ENCODE measurements at places on chromosomes 4 and X.

DNA sequence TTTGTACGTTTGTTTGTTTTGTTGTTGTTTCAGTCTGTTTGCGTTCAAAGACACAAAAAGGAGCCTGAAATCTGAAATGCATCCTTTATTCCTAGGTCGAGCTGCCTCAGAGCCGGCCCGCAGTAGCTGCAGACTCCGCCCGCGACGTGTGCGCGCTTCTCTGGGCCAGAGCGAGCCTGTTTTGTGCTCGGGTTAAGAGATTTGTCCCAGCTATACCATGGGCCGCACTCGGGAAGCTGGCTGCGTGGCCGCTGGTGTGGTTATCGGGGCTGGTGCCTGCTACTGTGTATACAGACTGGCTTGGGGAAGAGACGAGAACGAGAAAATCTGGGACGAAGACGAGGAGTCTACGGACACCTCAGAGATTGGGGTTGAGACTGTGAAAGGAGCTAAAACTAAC is 2.4 kb downstream of the ARMCX1 start:
- DNase-seq: no peak

GRCh38 chr4:20091781-20092180 is 159.9 kb upstream of the SLIT2 start:
- DNase-seq: no peak

- no peak for DNase-seq
Observed at GRCh38 chr4:127416115-127416514, 216.6 kb upstream of the INTU start.

DNA sequence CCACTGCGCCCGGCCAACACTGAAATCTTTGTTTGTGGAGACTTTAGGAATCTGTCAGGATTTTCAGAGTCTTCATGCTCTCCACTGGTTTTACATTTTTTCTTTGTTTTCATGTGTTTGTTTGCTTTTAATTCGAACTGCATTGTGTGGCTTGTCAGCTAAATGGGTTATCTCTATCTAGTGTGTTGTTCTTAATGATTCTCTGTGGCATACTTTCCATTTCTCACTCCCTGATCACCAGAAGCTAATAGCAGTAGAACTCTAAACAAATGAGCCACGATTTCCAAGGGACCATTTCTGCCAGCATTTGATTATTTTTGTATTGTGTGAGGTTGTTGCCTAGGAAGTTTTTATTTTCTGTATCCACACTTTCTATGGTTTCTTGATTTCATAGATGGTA is 352.4 kb downstream of the CAMK2D start:
- DNase-seq: no peak

GRCh38 chr4:17204908-17205307 is 306.5 kb upstream of the LDB2 start:
- no peak for DNase-seq

GRCh38 chr4:98625399-98625798 is 33.0 kb downstream of the TSPAN5 start:
- DNase-seq: no peak

GRCh38 chr4:144985531-144985930 is 112.5 kb downstream of the ANAPC10 start:
- no peak for DNase-seq

DNA sequence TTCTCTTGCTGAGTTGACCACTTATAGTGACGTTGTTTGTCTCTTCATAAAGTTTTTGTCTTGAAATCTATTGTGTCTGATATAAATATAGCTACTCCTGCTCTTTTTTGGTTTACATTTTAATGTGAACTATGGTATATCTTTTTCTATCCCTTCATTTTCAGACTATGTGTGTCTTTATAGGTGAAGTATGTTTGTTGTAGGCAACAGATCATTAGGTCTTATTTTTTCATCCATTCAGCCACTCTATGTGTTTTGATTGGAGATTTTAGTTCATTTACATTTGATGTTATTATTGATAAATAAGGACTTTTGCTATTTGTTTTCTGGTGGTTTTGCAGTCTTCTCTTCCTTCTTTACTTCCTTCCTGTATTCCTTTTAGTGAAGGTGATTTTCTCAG is 44.0 kb upstream of the SLC16A2 start:
- no peak for DNase-seq

DNA sequence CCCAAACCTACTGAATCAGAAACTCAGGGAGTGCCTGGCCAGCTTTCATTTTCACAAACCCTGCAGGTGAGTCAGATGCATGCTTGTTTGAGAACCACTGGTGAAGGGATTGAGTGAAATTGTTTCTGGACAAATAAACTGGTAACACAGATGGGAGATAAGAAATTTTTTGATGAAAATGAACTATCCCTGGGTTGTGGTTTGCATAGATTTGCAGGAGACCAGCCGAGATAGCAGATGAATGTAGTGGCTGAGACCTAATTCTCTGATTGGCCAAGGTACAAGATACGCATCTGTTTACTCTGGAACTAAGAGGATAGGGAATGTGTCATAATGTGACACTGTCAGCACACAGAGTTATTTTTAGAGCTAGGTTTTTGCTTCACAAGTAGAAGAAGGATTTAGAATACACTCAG is 117.8 kb upstream of the NOCT start:
- DNase-seq: peak; percentile 85

DNA sequence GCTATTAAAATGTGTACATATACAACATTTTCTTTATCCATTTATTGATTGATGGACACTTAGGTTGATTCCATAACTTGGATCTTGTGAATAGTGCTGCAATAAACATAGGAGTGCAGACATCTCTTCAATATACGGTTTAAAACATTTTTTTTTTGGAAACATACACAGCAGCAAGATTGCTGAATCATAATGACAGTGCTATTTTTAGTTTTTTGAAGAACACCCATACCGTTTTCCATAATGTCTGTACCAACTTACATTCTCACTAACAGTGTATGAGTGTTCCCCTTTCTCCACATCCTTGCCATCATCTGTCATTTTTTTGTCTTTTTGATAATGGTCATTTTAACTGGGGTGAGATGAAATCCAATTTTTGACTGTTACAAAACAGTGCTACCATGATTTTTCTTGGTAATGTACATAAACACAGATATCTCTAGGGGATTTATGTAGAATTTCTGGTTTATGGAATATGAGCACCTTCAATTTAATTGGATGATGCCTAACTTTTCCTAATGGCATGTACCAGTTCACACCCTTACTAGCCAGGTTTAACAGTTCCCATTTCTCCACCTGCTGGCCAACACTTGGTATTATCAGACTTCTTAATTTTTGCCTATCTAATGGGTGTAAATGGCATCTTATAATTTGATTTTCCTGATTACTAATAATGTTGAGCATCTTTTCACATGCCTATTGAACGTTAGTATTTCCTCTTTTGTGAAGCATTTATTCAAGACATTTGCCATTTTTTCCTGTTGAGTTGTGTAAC is 21.0 kb upstream of the TMSB15B start:
- DNase-seq: peak; percentile 22

DNA sequence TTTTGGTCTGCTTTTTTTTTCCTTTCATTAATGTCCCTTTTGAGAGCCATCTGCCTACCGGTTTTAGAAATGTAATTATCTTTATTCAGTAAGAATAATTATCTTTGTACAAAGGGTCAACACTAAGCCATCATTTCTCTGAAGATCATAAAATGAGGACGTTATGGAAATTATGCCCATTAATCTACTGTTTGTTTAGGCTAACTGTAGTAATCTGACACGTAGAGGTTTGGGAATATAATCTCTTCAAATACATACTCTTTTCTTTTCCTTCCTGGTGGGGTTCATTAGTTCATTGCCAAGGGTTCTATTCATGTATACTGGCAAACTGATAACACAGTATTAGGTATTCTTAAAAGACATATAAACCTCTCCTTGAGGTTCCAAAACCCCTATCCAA is 3.8 kb upstream of the HSD17B13 start:
- DNase-seq: peak; percentile 64

- no peak for DNase-seq
Observed at GRCh38 chr4:155530290-155530689, 136.4 kb upstream of the GUCY1A1 start.

DNA sequence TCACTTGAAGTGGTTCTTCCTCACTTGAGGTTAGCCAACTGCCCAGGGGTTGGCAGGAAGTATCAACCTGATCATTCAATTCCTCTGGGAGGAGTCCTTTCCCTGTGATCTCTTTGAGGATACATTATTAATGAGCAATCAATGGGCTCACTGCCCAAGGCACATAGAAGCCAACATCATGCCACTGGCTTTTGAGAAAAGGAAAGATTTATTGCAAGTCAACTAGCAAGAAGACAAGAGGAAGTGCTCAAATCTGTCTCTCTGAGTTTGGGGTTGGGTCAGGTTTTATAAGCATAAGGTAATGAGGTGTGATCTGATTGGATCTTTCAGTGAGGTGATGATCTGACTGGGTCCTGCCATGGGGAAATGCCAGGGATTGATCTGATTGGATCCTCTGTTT is 39.6 kb downstream of the FGFBP1 start:
- no peak for DNase-seq

GRCh38 chr4:119162174-119162573 is 26.5 kb downstream of the MYOZ2 start:
- DNase-seq: no peak

DNA sequence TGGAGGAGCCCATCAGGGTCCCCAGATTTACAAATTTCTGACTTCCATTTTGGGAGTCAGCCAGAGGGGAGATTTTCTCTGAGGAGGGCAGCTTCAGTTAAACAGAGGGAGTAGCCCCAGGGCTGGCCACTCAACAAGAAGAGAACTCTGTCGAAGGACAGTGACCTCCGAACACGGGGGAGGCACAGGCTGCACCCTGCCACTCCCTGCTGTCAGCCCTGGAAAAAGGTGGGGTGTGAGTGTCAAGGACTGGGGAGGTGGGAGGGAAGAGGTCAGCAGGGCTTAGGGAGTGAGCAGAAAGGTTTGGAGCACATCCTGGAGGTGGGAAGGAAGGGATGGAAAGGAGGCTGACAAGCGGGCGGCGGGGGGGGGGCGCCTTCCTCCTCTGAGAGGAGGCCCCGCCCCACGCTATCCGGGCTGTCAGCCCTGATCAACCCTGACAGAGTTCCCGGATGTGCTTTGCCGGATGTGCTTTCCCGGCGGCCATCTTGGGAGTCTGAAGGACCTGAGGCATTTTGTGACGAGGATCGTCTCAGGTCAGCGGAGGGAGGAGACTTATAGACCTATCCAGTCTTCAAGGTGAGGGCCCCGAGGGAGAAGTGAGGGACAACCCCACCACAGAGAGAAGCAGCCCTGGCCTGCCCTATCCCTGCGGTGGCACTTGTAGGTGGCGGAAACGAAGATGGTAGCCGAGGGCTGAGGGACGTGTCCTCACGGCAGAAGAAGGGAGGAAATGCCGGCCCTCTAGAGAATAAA is at the start of gene MAGEC1:
Gene MAGEC1, plus strand, starts transcription at position 495 of the 756 bp plus-strand sequence. CDS start 1,179 bp downstream, outside the sequence.
- DNase-seq: peak; percentile 63

DNA sequence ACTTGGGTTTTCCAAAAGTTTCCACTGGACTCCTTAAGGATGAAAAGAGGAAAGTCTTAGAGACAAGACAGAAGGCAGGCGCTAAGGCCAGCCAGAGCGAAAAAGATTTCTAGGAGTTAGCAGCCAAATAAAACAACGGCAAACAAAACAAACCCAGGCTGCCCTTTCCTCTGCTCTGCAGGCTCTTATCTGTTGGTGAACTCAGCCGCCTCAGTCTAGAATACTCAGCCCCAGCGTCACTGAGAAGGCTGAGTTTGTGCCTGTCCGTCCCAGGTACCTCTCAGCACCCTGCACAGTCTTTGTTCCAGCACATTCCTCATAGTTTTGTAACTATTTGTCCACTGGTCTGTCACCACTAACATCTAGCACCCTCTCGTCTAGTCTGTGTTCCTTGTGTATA is 75.6 kb upstream of the FAM9C start:
- DNase-seq: no peak

DNA sequence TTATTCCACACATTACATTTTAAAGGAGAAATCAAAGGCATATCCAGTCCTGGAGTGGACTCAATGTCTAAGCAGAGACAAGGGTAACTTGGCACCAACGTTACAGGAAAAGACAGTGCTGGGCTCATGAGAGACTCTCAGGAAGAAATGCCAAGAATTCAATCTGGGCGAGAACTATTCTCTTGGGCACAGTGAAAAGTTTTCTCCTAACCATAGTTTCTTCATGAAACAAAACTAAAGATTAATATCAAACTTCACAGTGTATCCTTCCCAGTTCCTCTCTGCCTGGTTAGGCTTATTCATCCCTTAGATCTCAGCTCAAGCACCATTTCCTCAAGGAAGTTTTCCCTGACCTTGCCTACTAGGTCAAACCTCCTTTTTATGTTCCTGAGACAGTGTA is 109.4 kb upstream of the TLL1 start:
- no peak for DNase-seq

DNA sequence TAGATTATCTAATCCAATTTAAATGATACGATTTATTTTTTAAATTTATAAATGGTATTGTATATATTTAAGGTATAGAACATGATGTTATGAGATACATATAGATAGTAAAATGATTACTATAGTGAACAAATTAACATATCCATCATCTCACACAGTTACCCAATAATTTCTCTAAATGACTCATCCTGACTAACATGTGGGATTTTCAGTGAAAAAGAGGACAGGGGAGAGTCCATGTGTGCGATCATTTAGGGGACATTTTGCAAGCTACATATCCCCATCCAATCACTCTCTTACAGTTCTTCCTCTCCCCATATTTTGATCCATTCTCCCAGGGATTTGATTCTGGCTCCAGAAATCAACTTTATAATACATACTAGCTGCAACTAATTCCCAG is 88.2 kb downstream of the ABCB7 start:
- DNase-seq: no peak

GRCh38 chr4:119597377-119597776 is 31.2 kb downstream of the PDE5A start:
- no peak for DNase-seq

DNA sequence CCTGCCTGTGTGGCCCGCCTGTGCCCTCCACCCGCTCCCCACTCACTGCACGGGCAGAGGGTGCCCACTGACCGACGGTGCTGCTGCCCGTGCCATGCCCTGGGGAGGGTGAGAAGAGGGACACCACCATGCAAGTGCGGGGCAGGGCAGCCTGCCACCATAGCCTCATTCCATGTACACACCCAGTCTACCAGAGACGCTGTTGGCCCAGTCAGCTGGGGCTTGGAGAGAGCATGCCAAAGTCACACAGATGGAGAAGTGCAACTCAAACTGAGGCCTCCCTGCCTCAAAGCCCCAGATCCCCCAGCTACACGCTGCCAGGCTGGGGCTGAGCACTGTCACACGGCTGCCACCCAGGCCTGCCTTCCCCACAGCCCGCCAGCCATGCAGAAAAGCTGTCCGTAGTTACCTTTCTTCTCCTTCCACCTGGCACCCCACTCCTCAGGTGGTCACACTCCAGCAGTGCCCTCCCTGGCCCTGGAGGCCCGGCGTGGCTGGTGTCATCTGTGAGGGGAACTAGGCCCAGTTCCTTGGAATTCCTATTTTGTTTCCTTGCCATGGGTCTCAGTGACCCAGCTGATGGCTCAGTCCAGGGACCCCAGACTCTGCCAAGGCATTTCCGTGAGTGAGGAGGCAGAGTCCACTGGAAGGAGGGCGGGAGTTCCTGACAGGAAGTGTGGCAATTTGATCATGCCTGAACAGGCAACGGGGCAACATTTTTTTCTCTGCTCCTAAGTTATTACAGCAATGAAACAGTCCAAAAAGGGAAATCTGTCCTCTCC is at the start of gene SLC2A9:
Gene SLC2A9, minus strand, starts transcription at position 627 of the 782 bp plus-strand sequence. Its CDS starts 68 bp downstream, at position 559.
- no peak for DNase-seq

- DNase-seq: no peak
Observed at GRCh38 chr4:169723207-169723965, 34.4 kb downstream of the HPF1 start.
